ENCODE measurements at places on chromosomes 6 and 20.

DNA sequence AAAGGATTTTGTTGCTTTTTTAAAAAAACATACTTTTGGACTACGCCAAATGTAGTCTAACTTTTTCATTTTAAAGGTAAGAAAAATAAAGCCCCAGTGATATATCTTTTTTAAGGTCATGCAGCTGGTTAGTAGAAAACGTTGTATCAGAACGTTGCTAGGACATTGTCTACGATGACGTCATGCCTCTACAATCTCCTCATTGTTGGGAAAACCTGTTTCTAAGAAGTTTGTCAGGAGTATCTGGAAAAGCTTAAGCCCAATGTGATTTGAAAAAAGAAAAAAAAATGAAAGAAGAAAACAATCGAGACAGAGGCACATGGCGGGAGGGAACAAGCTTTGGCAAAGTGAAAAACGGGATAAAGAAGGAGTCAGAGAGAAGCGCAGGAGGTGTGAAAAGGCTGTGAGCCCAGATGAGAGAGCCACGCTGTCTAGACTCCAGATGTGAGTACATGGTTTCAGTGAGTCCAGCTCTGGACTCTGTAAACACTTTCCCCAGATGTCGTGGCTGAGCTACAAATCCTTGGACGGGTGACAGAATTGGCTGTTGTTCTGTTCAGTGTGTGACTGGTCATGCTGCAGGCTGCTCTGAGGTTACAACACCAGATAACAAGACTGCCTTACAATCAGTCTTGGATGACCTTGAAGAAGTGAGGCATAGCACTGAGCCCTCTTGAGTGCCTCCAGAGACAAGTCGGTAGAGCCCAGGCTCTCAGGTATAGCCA is 656.7 kb upstream of the ID4 start:
- no peak for DNase-seq

- DNase-seq: no peak
Observed at GRCh38 chr6:135568379-135568778, 70.8 kb upstream of the AHI1 start.

DNA sequence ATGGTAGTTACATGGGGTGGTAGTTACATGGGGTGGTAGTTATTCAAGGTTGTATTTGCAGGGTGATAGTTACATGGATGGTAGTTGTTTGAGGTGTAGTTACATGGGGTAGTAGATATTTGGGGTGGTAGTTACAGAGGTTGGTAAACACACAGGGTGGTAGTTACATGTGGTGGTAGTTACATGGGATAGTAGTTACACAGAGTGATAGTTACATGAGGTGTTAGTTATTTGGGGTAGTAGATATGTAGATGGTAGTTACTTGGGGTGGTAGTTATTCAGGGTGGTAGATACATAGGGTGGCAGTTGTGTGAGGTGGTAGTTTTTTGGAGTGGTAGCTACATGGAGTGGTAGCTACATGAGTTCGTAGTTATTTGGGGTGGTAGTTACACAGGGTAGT is 221.3 kb upstream of the CST7 start:
- no peak for DNase-seq

- no peak for DNase-seq
Observed at GRCh38 chr20:41981746-41982145, 363.6 kb upstream of the CHD6 start.

GRCh38 chr6:107491138-107491609 is 1.3 kb downstream of the SOBP start:
- no peak for DNase-seq

GRCh38 chr20:41436679-41437078 is 70.1 kb upstream of the EMILIN3 start:
- DNase-seq: no peak

DNA sequence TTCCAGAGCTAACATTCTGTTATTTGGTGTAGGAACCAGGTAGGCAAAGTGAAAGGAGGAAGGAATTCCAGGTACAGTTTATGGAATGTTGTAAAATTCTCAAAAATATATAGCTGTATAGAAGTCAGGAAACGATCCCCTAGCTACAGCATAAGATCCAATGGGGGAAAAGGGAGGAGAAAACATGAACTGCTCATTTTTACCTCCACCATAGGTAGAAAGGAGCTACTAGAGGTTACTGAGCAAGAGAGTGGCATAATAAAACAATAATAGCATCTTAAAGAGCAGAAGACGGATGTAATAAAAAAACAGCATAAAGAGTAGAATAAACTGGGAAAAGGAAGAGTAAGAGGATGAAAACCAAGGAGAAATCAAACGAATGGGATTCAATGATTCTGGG is 26.9 kb downstream of the EPB41L2 start:
- DNase-seq: no peak

- DNase-seq: no peak
Observed at GRCh38 chr20:57448764-57449354, 57.7 kb downstream of the RBM38 start.

GRCh38 chr6:6851059-6851948 is 256.5 kb upstream of the RREB1 start:
- no peak for DNase-seq

GRCh38 chr20:20621195-20621594 is 91.2 kb downstream of the RALGAPA2 start:
- DNase-seq: no peak

- no peak for DNase-seq
Observed at GRCh38 chr20:47558295-47559066, 56.8 kb downstream of the NCOA3 start.

DNA sequence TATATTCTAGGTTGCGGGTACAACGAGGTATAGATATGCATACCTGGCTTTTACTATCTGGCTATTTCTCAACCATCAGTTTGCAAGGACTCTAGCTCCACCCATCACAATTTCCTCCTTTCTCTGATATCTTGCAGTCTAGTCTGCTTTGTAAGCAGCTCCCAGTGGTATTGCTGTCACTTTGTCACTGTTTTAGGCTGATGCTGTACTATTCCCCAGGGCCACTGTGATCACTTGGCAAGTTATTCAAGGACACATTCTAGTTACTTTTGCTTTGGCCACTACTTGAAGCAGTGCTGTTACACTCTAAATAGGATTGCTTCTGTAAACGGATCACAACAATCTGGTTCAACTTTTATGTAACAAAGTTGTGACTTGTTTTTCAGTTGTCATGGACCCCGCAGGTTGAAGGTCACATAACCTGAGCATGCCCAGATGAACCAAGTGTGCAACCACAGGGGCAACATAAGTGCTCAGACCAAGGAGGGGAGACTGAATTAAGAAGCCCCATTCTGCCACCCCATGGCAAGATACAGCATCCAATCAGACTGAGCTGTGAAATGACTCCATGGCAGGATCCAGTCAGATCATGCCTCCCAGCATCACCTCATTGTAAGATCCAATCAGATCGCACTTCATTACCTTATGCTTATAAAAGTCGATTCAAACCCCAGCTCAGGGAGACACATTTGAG is 588.4 kb upstream of the CITED2 start:
- no peak for DNase-seq

- DNase-seq: no peak
Observed at GRCh38 chr6:89610149-89610642, 28.4 kb downstream of the LYRM2 start.

- DNase-seq: no peak
Observed at GRCh38 chr6:14889188-14889587, 356.7 kb upstream of the JARID2 start.

GRCh38 chr6:169097381-169097959 is 156.2 kb downstream of the THBS2 start:
- DNase-seq: no peak

DNA sequence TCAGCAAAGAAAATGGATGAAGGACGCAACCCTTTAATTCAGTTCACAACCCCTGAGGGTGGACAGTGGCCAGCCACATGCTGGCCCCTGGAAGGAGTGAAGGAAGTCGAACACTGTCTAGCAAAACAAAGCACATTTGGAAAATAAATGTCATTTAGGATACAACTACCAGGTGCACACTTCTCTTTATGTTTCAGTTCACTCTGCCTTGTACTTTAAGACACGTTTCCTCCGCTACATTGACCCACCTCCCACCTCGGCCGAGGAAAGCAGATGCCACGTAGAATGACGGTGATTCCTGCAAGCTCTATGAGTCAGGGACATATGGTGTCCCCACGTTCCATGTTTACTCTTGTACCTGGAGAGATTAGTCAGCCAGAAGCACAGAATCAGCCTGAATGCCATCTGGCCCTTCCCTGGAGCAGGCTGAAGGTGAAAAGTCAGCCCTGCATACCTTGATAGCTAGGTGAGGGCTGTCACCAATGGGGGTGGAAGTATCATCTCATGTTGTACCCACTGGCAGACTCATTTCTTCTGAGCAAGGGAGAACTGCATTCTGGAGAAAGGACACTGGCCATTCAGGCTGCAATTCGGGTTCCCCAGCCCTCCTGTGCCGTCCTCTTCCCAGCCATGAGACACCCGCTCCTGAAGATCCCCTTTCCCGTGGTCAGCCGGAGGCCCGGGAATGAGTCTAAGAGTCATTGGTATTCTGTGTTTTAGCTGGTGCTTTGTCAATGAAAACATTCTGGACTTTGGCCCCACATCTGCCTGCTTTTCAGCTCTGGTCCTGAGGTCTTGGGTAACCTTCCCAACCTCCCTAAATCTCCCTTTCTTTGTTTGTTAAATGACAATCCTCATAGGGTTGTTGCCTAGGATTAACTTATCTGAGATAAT is 60.6 kb downstream of the FOXA2 start:
- no peak for DNase-seq

DNA sequence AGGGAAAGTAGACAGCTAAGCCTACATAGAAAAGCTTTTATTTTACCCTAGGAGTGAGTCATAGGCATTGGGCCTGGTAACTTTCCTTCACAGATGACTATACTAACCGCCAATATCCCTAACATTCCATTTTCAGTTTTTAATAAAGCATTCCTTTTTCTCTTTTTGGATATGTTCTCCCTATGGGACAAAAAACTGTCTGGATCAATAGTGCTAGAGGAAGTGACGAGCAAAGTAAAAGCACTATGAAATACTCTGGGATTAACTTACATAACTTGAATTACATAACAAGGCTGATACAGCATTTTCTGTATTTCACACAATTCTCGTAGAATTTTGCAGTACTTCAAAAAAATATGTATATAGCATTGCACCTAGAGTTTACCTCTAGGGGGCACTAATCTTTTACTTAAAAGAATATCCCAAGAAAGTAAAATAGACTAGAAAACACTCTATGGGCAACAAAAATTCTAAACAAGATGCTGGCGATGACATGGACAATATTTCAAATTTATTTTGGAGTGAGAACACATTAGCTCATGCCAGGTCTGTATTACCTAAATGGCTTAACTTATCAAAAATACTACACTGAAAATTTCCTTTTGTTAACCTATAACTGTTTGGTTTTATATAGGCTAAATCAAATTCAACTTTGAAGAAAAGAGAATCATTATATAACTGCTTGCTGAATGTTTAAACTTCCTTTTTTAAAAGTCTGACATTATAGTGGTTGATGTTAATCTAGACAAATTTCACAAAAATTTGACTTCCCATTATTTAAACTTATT is 66.3 kb upstream of the DST start:
- DNase-seq: no peak

DNA sequence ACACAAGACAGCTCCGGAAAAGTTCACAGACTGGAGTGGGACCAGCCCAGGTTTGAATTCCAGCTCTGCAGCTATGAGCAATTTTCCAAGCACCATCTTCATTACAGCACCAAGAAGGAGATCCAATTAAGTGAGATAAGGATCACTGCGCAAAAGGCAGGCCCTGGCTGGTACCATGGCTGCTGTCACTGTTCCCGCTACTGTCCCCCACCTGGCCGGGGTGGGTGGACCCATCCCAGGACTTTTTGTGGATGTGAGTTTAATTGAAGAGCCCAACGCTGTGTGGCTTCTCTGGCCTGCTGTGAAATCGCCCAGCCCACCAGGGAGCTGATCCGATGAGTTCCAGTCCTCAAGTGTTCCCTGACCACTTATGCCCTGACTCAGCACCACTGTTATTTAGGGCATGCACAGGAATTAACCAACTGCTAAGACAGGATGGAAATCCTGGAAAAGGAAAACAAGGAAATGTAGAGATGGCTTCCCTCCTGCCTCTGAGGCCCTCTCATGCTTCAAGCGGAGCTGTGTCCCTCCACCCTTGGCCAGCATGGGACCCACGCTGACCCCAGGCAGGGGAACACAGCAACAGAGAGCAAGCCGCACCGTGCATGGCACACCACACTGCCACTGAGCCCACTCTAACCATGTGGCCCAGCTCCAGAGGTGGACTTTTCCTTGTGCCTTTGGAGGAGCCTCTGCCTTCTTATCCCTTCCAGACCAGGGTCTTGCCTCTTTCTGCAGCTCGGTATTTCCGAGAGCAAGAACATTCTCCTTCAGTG is 150.0 kb upstream of the CST7 start:
- no peak for DNase-seq

DNA sequence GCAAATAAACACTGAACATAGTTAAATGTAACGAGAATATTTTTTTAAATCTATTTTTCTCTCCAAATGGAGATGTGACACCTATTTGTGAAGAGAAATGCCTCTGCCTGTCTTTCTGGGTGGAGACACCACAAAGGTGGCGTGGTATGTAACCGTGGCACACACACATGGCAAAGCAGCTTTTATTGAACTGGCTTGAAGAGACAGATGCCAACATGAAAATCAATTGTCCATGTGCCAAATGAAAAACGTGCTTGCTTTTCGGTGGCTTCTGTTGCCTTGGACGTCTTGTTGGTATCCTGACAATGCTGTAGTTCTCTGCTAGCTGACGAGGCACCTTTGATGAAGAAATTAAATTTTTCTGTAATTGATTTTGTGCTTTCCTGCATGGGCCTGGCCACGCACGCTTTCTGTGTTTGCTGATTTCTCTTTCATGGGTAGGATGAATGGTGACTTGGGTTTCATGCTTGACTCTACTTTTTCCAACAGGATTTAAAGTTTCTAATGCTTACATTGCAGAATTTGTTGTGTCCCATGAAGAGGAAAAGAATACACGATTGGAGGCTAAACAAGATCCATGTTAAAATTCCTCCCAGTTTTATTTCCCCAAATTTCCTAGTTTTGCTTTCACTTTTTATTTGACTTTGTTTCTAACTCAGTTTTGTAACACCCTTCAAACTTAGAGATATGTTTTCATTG is 202.6 kb downstream of the TMEM242 start:
- DNase-seq: no peak

DNA sequence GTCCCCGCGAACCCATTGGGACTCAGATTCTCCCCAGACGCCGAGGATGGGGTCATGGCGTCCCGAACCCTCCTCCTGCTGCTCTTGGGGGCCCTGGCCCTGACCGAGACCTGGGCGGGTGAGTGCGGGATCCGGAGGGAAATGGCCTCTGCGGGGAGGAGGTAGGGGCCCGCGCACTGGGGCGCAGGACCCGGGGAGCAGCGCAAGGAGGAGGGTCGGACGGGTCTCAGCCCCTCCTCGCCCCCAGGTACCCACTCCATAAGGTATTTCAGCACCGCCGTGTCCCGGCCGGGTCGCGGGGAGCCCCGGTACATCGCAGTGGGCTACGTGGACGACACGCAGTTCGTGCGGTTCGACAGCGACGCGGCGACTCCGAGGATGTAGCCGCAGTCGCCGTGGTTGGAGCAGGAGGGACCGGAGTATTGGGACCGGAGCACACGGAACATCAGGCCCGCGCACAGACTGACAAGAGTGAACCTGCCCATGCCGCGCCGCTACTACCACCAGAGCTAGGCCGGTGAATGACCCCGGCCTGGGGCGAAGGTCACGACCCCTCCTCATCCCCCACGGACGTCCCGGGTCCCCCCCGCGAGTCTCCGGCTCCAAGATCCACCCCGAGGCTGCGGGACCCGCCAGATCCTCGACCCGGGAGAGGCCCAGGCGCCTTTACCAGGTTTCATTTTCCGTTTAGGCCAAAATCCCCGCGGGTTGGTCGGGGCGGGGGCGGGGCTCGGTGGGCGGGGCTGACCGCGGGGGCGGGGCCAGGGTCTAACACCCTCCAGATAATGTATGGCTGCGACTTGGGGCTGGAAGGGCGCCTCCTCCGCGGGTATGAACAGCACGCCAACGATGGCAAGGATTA is 15.7 kb upstream of the HLA-A start:
- no peak for DNase-seq

GRCh38 chr6:148967011-148967520 is 220.2 kb downstream of the UST start:
- no peak for DNase-seq

Data from iPS DF 19.7 (cell line).